ENCODE measurements at places on chromosomes 2 and 18. TPM values are rescaled to one million over a fixed set of nuclear protein-coding genes. Genes with fewer than 3 reads are reported as not detected.

The DOK6 gene
- not detected for total RNA-seq

The AMER3 gene
- not detected for total RNA-seq

DNA sequence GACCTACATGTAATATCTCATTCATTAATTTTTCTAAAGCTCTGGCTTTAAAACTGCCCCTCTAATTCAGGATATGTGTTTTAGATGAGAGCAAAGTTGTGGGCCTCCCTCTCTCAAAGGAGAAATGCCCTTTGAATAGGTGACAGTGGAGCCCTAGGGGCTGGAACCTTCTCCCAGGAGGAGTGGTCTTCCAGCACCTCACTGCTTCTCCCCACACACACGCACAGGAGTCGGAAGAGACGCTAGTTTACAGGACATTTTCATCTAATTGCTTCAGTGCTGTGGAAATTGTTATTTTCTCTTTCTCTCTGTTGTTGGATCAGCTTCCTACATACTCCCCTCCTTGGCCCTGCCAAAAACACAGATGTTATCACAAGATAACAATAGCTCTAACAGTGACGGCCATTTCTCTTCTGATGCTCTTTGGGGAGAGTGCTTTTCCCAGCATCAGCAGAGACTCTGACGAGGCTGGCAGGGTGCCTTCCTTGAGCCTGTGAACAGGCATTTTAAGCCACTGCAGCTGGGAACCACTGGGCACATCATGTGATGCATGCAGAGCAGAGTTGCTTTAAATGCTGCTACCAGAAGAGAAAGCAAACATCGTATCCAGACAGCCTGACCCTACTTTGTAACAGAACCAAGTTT, 209.4 kb upstream of the SP5 start:
- peaks cover 25% of the 10 kb centered on the region for H3K4me1 ChIP-seq
- DNase-seq, result no peak
- no peak overlapping the region for H3K4me3 ChIP-seq
- H3K36me3 ChIP-seq, result no peaks in the 10 kb centered on the region

The EMILIN2 gene
- 7.7 TPM for total RNA-seq

The ITPRIPL1 gene
- 0.79 TPM for total RNA-seq

DNA sequence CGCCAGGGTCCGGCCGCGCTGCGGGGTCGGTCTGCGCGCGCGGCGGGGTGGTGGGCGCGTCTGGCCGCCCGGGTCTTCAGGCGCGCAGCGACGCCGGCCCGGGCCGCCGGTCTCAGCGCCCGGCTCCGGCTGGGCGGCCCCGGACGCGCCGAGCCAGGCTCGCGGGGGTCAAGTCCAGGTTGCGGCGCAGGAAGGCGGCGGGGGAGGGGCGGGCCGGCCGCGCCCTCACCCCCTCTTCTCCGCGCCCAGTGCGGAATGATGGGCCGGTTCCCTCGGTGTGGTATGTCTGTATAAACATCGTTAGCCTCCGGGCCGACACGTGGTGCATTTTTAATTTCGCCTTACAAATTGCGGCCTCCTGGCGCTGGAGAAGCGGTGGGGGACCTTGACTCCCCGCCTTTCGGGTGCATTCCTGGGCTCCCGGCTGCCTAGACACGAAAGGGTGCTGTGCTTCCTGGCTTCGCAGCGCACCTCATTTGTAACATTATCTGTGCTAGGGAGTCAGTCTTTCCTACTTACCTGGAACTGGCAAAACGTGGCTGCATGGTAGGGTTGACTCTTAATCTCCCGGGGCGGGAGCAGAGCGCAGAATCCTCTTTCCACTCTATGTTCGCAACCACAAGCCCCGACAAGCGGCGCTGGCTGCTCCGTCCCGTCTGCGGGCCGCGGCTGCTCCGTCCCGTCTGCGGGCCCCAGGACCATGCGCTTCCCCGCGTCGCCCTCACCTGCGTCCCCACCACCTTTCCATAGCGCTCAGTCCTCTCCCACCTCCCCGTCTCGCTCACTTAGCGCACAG, 69.0 kb downstream of the CTAGE1 start:
- no peak for DNase-seq
- no peak overlapping the region for H3K27ac ChIP-seq
- H3K4me3 ChIP-seq, result peak overlapping the region; percentile 49
- H3K27me3 ChIP-seq, result no peaks in the 10 kb centered on the region
- peaks cover 36% of the 10 kb centered on the region for H3K4me1 ChIP-seq
- no peaks in the 10 kb centered on the region for H3K36me3 ChIP-seq

GRCh38 chr2:235055891-235056516, 104.2 kb downstream of the SH3BP4 start:
- H3K27me3 ChIP-seq, result no peaks in the 10 kb centered on the region
- no peak for DNase-seq
- no peak overlapping the region for H3K4me3 ChIP-seq
- H3K36me3 ChIP-seq, result no peaks in the 10 kb centered on the region
- H3K4me1 ChIP-seq, result no peaks in the 10 kb centered on the region

DNA sequence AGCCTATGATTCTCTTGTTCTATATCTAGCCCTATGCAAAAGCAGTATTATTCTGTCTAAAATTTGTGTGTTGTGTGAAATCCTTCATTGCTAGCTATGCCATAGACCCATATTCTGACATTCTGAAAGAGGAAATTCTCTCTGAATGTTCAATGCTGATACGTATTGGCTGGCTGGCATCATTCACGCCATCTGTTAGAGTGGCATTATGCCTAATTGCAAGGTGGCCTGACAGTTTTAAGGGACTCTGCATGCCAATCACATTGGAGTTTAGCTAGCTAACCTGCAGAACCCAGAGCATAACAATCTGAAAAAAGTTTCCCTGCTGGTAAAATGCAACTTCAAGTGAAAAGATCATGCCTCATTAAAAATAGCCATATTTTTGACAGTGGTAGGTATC, 316.0 kb downstream of the SOX11 start:
- no peaks in the 10 kb centered on the region for H3K36me3 ChIP-seq
- H3K4me1 ChIP-seq, result no peaks in the 10 kb centered on the region
- no peak overlapping the region for H3K4me3 ChIP-seq
- no peak for DNase-seq
- no peaks in the 10 kb centered on the region for H3K27me3 ChIP-seq

DNA sequence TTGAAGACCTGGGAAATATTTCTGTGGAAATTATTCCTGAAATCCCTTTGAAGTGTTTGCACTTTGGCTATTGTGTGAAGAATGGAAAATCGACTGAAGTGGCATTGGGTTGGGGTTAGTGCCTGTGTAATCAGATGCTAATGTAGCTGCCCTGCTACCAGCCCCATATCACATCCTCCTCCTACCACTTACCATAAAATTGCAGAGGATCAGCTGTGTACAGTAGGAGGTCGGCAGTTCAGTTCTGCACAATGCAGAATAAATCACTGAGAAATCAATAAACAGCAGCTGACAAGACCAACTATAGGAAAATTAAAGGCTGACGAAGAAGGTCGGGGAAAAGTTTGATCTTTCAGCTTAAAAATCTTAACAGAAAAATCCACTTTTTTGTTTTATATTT, 440.9 kb downstream of the PTPRM start:
- no peak overlapping the region for H3K4me3 ChIP-seq
- DNase-seq, result no peak
- no peaks in the 10 kb centered on the region for H3K27me3 ChIP-seq
- H3K27ac ChIP-seq, result no peak overlapping the region

DNA sequence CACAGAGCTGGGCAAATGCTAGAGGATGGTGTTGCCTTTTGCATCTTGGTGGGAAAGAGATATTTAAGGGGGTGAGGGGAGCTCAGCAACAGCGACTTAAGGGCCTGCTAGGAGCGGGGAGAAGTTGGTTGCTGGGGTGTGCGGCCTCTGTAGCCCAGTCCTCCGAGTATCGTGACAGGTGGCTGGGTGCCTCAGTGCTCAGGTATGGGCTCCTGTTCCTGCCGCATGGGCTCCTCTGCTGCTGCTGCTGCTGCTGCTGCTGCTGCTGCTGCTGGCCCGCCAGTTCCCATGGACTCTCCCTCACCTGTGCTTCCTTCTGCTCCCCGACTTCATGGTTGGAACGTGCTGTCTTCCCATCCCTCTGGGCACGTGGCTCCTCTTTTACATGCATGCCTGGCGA, 22.0 kb downstream of the AGAP1 start:
- no peak for DNase-seq
- no peak overlapping the region for H3K4me3 ChIP-seq
